Endothelial cell of umbilical vein (primary cell): ENCODE measurements at places on chromosomes 3 and 15.

GRCh38 chr15:77631745-77632533 lies 773 bp downstream of the LINGO1 start:
- DNase-seq: no peak

DNA sequence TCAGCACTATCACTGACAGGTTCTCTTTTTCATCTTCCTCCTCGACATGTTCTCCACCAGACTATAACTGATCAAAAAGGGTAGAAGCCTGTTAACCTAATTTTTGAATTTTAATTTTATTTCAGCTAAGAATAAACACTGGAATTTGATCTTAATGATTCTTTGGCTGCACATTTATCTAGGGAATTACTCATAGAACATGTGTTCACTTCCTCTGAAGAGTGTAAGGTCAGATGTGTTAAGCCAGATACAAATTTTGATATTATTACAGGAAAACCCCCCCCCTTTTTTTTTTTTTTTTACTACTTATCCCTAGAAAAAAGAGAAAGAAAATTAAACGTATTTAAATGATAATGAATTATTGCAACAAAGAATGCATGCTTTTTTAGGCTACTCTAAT lies 15.0 kb downstream of the DCBLD2 start:
- peak; percentile 37 for DNase-seq

GRCh38 chr15:51075826-51076523 lies 18.7 kb downstream of the TNFAIP8L3 start:
- no peak for DNase-seq

DNA sequence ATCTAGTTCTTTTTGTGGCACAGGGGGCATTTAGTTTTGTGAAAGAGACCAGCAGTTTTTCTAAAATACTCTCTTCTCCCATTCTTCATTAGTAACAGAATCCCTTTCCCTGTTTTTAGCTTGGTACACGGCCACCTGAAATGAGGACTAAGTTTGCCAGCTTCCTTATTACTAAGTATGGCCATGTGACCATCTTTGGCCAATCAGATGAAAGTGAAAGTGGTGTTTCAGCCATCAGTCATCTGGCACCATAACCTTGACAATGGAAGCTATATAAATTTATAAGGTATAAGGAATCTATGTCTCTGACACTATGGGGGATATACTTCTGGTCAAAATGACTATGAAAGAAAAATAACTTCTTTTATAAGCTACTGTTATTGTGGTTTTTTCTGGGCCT lies 570.4 kb downstream of the AGBL1 start:
- no peak for DNase-seq

GRCh38 chr3:118744186-118744585 lies 290.5 kb downstream of the IGSF11 start:
- DNase-seq: no peak

GRCh38 chr3:90036939-90037469 lies 929.6 kb downstream of the EPHA3 start:
- no peak for DNase-seq

GRCh38 chr3:9695345-9695744 lies 8.3 kb upstream of the CPNE9 start:
- no peak for DNase-seq

GRCh38 chr3:128113817-128114794 lies 9.5 kb downstream of the RUVBL1 start:
- DNase-seq: no peak

GRCh38 chr3:177196456-177197040 lies 734 bp downstream of the TBL1XR1 start:
- DNase-seq: peak; percentile 44
